ENCODE measurements at places on chromosomes 7 and 10.
A peak's percentile ranks its signal among the peaks of the same experiment; 100 is the strongest.

- no peak for DNase-seq
Measured at GRCh38 chr7:107938456-107939250, 47.7 kb downstream of the DLD start.

GRCh38 chr10:115129752-115130151, 36.6 kb downstream of the ATRNL1 start:
- peak; percentile 45 for DNase-seq

- no peak for DNase-seq
Measured at GRCh38 chr10:7006566-7006965, 404.3 kb downstream of the SFMBT2 start.

GRCh38 chr10:47046321-47047126, 135.3 kb downstream of the PTPN20 start:
- no peak for DNase-seq

DNA sequence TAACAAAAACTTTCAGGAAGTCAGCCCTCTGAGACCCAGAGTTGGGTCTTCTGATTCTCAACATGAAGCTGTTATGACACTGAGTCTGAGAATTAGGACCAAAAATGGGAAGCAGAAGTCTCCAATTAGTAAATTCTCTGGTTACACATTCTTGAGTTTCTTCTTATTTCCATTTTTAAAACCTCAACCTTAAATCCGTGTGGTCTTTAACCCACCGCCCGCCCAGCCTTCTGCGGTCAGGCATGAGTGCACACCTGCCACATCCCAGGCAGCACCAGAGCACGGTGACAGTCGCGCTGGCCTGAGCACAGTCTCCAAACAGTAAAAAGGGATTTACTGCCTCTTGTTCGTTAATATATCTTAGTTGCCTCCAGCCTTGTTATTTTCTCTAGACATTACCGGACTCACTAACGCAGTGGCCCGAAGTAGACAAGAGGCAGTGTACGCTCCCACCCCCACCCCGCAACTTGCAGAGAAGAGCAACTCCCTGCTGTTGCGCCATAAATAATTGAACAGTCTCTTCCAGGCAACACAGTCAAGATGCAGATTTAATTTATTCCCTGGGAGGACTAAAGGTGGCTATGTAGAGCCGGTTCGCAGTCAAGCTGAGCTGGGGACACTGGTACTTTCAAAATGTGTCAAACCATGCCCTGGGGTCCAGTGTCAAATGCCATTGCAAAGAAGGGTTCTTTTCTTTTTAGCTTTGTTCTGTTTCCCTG, 147.0 kb upstream of the CELF2 start:
- DNase-seq: no peak

DNA sequence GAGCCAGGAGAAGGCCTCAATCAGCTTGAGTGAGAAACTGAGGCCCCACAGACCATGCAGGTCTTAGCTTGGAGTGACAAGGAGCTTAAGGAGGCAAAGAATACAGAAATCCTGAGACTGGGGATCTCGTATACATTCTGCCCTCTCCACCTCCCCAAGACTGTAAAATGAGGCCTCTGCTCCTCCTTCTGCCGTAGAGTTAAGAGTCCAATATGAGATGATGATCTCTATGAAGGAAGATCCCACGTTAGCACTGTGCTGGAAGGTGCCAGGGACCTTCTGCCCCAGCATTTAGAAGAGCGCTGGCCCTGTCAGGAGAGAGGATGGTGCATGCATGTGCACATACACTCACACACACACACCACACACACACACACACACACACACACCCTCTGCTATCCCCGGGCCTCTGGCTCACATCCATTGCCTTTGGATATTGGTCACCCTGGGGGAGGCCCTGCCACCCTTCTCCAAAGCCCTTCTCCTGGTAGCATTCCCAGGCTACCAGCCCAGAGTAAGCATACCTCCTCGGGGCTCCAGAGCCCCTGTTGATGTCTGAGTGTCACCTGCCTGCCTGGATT, 15.0 kb downstream of the ZCCHC24 start:
- no peak for DNase-seq

- DNase-seq: no peak
Measured at GRCh38 chr10:111556666-111557065, 479.8 kb downstream of the ADRA2A start.

- no peak for DNase-seq
Measured at GRCh38 chr10:124041675-124042445, 51.5 kb downstream of the CHST15 start.

DNA sequence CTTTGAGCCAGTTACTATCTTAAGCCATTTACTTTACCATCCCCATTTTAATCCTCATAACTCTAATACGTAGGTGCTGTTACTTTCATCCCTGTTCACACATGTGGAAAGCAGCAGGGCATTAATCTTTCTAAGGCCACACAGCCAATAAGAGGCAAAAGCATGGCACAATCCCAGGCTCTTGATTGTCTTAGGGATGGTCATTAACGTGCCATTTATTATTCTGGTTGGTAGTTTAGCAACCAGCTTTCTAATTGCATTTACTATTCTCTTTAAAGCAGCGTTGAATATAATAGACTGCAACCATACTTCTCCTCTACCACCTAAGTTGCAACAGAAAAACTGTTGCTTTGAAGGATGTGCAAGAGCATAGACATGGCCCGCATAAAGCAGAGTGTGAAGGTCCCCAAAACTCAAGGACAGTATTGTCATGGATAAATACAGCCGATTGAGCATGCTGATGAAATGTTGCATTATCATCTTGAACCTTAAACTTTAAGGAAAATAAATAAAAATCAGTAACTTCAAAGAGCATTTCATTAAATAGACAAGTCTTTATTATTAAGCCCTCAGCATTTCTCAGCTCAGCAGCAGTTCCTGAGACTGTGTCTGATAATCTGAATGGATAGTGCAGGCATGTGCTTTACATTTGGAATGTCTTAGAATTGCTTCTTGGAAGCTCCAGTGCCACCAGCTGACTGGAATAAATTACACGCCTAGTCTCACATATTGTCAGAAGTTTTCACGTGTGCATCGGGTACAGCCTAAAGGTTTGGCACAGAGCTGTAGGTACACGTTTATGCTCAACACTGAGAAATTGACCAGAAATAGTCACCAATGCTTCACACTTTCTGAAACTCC, 467.1 kb downstream of the SDK1 start:
- no peak for DNase-seq

DNA sequence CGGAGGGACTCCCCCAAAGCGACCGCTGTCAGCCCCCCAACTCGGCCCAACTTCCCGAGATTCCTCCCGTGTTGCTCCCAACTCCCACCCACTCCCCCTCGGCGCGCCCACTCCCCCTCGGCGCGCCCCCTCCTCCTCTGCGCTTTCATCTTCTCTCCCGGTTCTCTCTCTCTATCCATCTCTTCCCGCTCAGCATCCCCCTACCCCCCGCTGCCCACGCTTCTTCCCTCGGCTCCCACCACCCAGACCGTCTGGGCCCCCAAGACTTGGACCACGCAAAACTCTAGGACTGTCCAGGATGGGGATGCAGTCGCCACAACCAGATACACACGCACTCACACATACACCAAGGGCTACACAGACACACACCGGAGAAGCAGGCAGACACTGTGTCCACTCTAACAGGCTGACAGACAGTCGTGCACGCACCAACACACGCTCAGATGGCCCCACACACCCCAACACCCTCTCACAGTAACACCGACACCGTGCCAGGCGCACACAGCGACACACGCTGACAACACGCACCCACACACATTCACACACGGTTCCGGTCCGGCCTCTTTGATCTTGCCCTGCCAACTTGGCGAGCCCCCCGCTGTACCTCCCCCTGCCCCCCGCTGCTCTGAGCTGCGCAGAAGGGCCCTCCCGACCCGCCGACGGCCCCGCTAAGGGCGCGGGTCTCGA, 1.1 kb downstream of the GRID1 start:
- DNase-seq: no peak

DNA sequence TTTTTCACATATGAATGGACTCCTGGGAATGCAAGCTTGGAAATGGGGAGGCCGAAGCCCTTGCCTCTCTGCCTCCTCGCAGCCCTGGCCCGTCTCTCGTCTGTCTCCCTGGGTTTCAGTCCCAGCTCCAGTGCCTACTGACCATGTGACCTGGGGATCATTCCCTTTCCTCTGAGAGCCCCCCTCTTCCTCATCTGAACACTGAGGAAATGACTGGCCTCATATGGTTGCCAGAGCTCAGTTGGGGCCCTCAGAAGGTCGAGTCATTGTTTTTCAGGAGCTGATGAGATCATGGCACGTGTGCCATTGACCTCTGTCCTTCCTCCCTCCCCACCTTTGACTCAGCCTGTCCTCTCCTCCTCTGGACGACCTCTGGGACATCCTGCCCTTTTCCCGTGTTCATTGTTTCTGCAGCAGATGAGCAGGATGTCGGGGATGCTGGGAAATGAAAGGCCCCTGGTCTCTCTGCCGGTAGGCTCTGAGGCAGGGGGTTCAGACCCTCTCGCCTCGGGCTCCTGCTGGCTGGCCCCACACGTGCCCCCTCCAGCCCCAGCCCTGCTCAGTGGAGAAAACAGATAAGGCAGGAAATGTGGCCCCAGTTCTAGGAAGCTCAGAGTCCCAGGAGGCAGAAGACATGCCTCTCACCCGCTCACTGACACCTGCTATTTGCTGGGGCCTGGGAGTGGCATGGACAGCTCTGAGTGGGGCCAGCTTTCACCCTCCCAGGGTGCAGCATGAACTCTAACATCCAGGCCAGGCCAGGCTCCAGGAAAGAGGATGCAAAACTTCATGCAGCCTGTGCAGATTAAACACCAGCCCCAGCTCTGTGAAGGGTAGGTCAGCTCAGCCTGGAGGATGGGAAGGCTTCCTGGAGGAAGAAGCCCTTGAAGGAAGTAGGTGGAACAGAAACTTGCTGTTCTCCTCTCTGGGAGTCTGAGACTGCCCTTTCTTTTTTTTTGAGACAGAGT, 8.3 kb upstream of the PPP1R35 start:
- DNase-seq: peak; percentile 58

DNA sequence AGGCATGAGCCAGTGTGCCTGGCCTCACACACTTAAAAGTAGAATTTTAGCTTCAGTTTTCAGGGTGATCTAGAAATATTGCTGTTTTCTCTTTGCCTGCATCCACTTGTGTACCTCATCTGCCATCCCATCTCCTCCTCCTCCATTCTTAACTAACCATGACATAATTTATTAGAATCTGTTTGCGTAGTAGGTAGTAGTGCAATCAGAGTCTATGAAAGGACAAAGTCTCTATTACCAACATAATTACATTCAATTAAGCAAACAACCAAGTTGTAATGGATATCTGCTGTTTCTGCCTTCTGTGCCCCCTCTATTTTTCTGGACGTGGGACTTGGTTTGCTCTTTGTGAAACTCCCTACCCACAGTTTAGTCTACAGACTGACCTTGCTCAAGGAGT, 72.9 kb downstream of the CDK14 start:
- DNase-seq: no peak

GRCh38 chr7:48742079-48742798, 182.1 kb upstream of the CDC14C start:
- DNase-seq: no peak

Data from OCI-LY7 (cell line).